ENCODE measurements at places on chromosomes 11 and 22.

DNA sequence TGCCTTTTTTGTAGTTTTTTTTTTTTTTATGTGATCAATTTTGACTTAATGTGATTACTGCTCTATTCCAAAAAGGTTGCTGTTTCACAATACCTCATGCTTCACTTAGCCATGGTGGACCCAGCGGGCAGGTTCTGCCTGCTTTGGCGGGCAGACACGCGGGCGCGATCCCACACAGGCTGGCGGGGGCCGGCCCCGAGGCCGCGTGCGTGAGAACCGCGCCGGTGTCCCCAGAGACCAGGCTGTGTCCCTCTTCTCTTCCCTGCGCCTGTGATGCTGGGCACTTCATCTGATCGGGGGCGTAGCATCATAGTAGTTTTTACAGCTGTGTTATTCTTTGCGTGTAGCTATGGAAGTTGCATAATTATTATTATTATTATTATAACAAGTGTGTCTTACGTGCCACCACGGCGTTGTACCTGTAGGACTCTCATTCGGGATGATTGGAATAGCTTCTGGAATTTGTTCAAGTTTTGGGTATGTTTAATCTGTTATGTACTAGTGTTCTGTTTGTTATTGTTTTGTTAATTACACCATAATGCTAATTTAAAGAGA is 12.5 kb downstream of the CCND1 start:
- no peak for DNase-seq

DNA sequence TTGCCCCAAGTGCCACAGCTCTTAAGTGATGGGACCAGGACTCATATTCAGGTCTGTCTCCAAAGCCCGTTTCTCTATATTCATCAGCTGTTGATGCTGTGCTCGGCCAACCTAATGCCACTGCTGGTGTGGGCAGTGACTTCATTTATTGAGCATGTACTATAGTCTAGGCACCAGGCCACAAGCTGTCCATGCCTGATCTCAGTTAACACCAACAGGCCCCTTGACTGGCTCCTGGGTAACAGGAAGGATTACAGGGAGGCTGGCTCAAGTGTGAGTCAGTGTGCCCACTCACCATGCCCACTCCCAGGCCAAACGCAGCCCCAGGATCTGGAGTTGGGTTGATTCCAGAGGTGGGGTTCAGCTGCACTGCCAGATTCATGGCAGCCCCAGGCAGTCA is 8.6 kb upstream of the CRYBB2 start:
- DNase-seq = no peak

DNA sequence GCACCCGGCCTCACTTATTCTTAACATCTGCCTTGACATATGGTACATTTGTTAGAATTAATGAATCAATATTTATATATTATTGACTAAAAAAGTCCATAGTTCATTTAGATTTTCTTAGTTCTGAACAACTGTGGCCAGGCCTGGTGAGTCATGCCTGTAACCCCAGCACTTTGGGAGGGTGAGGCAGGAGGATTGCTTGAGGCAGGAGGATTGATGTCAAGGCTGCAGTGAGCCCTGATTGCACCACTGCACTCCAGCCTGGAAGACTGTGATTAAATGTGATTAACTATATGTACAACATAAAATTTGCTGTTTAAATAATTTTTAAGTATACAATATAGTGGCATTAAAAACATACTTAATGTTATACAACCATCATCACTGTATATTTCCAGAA is 5.6 kb downstream of the UVRAG start:
- no peak for DNase-seq

DNA sequence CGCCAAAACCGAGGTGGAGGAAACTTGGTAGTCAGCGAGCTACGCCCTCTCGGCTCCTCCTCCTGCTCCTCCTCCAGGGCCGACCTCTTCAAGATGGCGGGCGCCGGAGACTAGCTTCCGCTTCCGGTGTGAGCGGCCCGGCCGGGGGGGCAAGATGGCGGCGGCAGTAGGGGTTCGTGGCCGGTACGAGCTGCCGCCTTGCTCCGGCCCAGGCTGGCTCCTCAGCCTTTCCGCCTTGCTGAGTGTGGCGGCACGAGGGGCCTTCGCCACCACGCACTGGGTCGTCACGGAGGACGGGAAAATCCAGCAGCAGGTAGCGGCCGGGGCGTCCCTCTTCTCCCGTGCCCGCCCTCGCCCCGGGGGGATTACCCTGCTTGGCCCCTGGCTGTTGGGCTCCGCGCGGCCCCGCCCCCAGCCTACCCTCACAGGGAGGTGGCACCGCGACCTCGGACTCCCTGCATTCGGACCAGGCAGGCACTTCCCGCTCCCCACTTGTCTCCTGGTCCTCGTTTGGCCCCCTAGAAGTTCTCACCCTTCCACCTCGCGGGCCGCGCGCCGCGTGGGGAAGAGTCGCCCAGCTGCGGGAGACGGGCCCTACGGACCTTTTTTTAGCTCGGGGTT is at the start of gene TTC17:
Gene TTC17 (plus strand): TSS at position 120 of the 621 bp plus-strand sequence. CDS start 35 bp downstream, at position 155.
- DNase-seq = peak; percentile 89

DNA sequence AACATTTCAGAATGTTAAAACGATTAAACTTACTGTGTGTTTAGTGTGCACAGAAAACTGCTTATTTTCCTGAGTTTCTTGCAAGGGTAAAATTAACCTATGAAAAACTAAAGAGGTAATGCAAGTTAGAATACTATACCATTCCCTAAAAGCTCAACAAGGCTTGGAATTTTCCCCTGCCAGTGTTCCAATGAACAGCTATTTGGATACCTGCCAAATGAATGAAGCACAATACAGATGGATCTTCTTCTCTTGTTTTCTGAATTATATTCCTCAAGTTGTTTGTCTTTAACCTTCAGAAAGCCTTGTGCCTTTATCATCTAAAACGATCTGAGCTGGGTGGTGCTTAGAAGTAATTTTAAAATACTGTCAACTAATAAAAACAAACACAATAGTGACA is 204.5 kb downstream of the LRRC4C start:
- no peak for DNase-seq

- DNase-seq = no peak
Observed at GRCh38 chr22:38125038-38125610, 14.6 kb upstream of the BAIAP2L2 start.

DNA sequence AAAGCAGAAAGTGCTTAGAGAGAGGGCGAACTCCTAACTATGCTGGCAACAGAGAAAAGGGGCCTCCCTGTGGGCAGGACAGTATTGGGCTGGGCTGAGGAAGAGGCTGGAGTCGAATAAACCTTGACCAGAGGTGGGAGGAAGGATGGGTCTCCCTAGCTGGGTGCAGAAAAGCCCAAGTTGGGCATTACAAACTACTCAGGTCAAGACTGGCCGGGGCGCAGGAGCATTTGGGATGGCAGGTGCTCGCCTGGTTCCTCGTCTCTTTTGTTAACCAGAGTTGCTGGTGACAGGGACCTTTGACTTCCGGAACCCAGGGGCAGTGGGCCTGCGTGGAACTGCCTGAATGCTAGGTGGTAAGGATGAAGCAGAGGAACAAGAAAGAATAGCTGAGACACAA is 80.3 kb upstream of the SHISAL1 start:
- DNase-seq = no peak

- no peak for DNase-seq
Observed at GRCh38 chr11:57599381-57599780, 1.9 kb downstream of the SERPING1 start.

- no peak for DNase-seq
Observed at GRCh38 chr11:130301002-130301401, 13.7 kb downstream of the ZBTB44 start.

GRCh38 chr11:10809373-10810160 is 841 bp upstream of the EIF4G2 start:
- peak; percentile 48 for DNase-seq

DNA sequence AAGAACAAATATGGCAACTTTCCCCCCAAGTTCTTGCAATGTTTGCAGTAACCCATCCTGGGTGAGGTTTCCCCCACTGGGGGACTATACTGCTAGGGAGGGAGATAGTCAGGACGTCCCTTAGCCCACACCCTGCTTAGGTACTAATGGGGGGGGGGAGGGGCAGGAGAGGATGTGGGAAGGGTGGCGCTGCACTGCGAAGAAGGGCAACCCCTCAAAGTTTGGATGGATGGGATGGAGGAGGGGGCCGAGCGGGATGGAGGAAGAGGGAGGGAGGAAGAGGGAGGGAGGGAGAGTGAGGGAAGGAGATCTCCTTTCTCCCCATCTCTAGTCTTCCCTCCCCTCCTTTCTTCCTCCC is 100.6 kb upstream of the HSD17B12 start:
- no peak for DNase-seq

- DNase-seq = peak; percentile 79
Observed at GRCh38 chr11:102940714-102941588, 14.6 kb downstream of the MMP13 start.

GRCh38 chr11:60204922-60205321 is 22.0 kb upstream of the MS4A6A start:
- DNase-seq = no peak

DNA sequence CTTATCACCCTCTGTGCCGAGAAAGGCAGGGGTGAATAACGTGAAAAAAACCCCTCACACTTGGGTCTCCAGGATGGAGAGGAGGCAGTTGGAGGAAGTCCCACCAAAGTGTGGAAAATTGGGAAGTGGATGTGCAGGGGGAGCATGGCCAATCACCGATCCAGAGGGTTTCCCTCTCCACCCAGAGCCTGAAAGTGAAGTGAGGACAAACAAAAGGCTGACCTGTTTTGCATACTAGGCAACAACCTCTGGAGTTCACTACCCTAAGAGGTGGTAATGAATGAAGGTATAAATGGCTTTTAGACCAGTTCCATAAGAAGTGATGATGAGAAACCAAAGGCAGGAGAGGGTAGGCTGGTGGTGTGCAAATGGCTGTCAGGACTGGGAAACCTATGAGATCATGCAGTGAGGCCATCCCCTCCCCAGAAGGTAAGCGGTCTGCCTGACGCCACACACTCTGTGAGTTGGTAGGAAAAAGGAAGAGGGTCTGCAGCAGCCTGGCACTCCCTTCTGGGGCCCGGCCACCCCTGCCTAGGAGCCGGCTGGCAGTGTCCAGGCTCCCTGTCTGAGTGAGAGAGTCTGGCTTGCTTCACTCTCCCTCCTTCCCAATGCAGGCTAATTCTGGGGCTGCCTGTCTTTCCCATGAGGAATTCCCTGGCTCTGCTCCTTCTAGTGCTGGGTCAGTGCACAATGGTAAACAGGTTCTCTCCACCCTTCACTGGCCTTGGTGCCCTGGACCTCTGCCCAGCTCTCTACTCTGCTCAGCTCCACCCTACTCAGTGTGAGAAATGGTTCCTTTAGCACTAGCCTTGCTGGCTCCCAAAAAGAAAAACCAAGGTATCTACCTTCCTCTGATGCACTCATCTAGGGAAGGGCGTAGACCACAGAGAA is 15.6 kb downstream of the TBC1D10A start:
- no peak for DNase-seq

- peak; percentile 65 for DNase-seq
Observed at GRCh38 chr11:119615003-119615881, 113.8 kb downstream of the NECTIN1 start.

DNA sequence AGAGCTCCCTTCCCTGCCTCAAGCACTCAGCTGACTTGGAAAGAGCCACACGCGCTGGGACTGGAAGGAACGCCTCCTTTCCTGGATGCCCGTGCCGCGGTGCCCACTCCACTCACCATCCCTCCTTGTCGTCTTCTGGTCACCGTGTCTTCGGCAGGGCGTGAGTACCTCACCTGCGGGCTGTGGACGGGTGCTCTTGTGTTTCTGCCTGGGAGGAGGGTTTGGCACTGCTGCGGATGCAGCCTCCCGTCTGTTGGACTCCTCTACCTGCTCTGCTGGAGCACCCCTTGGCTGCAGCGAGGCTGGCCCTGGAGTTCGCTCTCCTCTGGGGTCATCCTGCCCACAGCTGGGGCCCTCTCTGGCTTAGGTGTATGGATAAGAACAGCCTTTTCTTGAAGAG is 612.7 kb downstream of the BRD1 start:
- no peak for DNase-seq

GRCh38 chr11:10918698-10919097 is 60.8 kb upstream of the ZBED5 start:
- DNase-seq = no peak

DNA sequence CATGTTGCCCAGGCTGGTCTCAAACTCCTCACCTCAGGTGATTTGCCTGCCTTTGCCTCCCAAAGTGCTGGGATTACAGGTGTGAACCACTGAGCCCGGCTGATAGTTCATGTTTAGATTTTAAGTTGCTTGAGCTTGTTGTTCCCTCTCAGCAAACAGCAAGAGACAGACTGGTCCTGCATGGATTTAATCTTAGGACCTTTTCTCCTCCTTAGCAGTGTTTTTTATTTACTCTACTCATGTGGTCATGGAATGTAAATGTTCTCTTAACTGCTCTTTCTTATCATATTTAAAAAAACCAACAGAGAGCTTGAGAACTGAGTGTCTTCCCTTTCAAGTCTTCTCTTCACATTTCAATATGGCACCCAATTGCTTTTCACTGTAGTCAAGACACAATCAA is 22.7 kb upstream of the PRDM10 start:
- DNase-seq = no peak

GRCh38 chr11:15958910-15959309 is 397.4 kb downstream of the SOX6 start:
- DNase-seq = no peak

- no peak for DNase-seq
Observed at GRCh38 chr22:34992672-34993071, 73.3 kb upstream of the ISX start.

DNA sequence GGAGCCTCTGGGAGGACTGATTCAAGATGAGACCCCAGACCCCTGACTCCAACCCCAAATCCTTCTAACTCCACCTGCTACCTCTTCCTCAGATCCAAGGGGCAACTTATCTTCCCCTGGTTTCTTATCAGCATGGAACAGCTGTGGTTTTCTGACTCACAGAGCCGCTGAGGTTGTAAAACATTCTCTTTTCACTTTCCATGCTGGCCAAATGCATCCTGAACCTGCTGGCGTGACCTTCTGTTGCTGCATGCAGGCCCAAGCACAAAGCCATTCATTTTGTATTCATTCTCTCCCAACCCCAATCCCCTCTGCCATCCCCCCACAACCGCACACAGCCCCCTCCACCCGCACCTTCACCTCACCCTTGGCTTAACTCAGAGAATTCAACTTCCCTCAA is 70.3 kb downstream of the SEZ6L start:
- no peak for DNase-seq

- DNase-seq = no peak
Observed at GRCh38 chr11:9072626-9073176, 18.7 kb downstream of the SCUBE2 start.

GRCh38 chr11:79336797-79337517 is 103.9 kb downstream of the TENM4 start:
- no peak for DNase-seq

GRCh38 chr11:18172666-18173065 is at the start of gene MRGPRX4:
MRGPRX4 (plus strand) TSS chr11:18172837; CDS start chr11:18173257, 420 bp downstream.
- peak; percentile 64 for DNase-seq
